HAP-1 (cell line): ENCODE measurements at places on chromosomes 2 and 18.

DNA sequence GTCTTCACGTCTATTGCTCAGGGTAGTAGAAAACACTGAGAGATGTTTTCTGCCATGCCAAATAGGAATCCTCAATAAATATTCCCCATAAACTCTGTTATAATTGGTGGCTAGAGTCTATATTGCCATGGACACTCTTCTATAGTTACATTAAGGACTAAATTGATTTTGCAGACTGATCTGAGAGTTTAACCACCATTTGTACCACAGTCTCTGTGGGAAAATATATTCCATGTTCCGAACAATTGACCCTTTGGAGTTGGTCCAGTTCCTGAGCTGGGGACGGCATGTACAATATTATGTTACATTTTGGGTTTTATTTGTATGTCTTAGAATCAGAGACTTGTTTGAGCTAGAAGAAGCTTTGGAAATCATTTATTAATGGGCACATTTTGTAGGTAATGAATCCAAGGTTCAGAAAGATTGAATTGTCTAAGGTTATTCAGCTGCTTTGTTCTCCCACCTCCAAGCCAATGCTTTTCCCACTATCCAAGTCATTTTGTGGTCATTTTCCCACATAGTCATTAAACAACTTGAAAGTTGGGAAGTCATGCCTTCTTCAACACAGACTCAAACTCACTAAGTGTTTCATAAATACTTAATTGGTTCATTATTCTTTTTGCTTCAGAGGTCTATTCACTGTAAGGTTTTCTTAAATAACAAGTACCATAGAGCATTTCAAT lies 5.1 kb upstream of the PPP1CB start:
- DNase-seq: no peak

DNA sequence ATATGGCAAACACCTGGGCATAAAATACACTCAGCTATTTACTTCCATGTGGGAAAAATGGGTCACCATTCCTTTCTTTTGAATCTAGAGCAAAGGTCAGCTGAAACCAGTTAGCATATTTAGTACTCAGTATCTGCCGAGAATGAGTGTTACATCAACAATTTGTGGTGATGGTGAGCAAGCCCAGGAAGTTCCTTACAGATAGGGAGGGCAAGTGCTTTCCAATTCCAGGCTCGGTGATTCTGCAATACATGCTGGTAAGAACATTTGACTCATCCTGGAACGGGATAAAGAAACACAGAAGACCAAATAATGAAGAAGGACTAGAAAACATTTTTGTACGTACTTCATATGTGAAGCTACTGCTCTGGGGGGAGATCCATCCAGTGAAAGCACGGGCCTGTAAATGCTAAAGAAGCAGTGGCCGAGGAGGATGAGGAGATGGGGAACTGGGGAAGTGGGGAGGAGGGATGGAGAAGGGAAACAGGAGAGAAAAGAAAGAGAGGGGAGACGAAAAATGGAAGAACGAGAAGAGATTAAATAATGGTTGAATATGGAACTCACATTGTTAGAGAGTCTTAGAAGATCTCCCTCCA lies 251.9 kb downstream of the TTC32 start:
- DNase-seq: no peak

- peak; percentile 64 for DNase-seq
These were observed 57.5 kb downstream of the ZRANB3 start for GRCh38 chr2:135473567-135473966.

GRCh38 chr2:200373231-200373630 lies 66.7 kb downstream of the SPATS2L start:
- DNase-seq: no peak

- no peak for DNase-seq
These were observed 29.4 kb upstream of the ASB1 start for GRCh38 chr2:238397356-238397755.

- DNase-seq: no peak
These were observed 6.0 kb downstream of the WDR54 start for GRCh38 chr2:74427551-74427950.

DNA sequence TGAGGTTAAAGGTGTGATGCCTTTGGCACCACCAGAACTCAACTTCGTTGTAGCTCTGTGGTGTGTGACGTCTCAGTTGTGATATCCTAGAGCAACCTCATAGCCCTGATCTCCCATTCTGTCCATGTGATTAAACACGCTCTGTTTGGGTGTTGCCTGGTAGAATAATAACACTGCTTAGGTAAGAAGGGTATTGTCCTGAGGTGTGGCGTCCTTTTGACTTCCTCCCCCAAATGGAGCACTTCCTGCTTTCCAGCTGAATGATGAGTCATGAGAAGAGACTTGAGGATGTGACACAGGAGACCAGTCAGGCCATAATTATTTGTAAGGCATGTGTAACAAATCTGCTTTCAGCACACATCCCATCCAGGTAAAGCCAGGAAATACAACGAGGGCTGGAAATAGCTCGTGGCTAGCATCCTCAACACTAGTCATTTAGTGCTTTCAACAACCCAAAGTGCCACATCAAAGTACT lies 100.7 kb downstream of the RAPGEF4 start:
- DNase-seq: peak; percentile 17

DNA sequence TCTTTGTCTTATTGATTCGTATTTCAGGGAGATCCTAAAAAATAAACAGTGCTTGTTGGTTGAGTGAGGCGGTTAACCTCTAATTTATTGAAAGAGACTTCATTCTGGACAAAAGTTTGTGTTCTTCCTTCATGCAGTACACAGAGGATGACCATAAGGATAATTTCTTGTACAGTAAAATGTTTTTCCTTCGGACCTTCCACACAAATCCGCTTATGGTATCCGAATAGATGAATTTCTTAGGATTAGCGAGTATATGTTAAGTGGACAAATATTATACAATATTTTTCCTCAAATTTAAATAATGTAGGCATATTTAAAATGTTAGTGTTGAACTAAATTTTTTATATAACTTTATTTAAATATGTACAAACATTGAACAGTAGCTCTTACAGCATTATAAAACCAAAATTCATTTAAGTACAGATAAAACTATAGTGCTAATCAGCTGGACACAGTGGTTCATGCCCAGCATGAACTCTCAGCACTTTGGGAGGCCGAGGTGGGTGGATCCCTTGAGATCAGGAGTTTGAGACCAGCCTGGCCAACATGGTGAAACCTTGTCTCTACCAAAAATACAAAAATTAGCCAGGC lies 84.4 kb downstream of the LPIN1 start:
- no peak for DNase-seq

DNA sequence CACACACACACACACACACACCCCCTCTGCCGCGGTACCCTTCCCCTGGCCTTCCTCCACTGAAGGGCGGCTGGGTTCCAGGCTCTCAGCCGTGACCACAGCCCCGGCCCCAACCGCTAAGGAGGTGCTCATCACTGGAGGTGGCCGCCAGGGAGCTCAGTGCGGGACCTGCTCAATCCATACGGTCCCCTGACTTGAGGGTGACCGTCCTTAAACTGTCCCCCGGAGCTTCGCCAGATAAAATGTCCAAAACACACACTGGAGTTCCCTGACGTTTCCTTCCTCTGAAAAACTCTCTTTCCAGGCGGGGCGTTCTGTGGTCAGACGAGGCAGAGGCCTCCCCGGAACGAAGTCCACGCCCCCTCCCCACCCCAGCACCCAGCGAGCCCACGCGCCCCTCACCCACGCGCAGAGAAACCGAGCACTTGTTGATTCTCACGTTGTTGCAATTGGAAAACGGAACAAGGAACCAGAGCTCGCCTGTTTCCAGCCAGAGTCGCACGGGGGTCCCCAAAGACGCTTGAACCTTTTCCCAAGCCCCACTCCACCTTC lies 1.4 kb downstream of the MBP start:
- peak; percentile 43 for DNase-seq

DNA sequence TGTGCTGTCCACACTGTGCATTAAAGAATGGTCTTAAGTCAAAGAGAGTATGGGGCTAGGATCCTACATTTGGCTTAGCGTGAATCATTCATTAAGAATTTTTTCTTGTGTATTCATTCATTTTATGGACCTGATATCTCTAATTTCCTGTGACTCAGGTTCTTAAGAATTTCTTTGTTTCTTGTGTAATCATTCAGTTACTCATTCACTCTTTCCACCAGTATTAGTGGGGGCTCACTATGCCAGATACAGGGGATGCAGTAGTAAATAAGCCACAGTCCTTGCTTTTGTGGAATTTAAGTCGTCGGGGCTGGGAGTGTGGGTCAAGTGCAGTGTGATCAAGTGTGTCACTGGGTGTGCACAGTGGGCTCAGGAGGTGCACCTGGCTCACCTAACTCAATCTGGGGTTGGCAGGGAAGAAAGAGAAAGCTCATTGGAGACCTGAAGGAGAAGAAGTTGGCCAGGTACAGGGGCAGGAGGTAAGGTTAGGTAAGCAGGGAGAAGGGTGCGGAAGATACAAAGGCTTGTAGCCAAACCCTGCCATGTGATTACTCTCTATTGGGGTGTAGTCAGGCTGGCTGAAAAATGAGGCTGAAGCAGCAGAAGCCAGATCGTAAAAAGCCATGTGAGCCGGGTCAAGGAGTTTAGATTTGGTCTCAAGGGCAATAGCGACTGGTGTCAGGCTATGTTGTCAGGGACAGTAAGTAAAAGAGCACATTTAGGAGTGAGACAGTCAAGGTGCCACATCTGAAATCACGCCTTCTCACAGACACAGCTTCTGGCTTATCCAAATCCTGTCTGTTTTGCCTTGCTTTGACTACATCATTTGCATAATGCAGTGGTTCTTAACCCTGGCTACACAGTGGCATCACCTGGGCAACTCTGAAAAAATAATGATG lies 67.2 kb downstream of the KCTD1 start:
- DNase-seq: no peak

DNA sequence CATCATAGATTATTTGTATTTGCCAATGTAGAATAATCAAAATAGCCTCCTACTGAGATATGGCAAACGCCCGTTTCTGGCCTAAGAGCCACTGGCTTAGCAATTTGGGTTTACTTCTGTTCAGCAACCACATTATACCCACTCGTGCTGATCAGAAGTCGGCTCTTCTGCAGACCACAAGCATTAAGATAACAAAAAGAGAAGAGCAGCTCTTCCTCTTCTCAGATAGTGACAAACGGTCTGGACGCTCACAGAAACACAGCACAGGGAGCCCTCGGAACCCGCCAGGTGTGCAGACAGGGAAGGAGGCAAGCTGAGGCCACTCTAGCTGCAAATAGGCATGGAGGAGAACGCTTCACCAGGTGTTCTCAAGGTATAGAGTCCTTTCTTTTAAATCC lies 164.0 kb downstream of the HDAC4 start:
- no peak for DNase-seq

DNA sequence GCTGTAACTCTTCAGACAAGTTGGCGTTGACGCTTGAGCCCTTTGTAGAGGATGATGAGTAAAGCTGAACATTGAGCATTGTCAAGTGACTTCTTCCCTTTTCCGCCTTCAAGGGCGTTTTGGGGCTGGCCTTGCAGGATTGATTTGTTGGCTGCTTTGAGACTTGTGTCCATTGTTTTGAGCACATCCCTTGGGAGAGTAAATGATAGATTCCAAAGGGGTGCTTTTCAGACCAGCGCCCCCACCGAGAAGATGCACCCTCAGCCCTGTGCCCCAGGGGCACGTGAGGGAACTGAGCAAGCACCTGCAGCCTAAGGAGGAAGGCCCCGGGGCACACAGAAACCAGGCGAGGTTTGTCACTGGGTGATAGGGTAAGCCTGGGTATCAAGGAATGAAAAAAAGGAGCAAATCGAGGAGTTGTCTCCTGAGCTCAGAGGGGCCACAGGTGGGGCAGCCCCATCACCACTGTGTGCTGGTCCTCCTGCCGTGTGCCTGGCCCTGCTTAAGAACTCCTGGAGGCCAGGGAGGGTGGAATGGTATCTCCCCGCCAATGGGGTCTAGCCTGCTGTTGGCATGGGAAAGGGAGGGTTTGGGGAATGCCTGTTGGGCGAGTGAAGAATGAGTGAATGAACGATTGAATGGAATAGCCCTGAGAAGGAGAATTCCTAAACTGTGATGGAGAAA lies 64.0 kb downstream of the RAB31 start:
- no peak for DNase-seq

- no peak for DNase-seq
These were observed 165.3 kb downstream of the ATAD2B start for GRCh38 chr2:23761638-23762037.

DNA sequence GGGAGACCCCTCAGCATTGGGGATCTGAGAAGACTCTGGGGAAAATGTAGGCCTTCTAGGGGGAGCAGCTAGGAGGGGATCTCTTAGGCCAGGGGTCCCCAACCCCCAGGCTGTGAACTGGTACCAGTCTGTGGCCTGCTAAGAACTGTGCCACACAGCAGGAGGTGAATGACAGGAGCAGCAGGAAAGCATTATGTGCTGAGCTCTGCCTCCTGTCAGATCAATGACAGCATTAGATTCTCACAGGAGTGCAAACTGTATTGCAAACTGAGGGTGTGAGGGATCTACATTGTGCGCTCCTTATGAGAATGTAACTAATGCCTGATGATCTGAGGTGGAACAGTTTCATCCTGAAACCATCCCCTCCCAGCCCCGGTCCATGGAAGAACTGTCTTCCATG lies 127.3 kb downstream of the SCG2 start:
- no peak for DNase-seq

- no peak for DNase-seq
These were observed 54.6 kb downstream of the TTC39C start for GRCh38 chr18:24068945-24069693.
